ENCODE measurements at places on chromosomes 3 and 15.

- no peak for DNase-seq
Observed at GRCh38 chr3:74709951-74710350, 95.5 kb upstream of the CNTN3 start.

- DNase-seq = no peak
Observed at GRCh38 chr3:55461896-55462295, 25.2 kb downstream of the WNT5A start.

DNA sequence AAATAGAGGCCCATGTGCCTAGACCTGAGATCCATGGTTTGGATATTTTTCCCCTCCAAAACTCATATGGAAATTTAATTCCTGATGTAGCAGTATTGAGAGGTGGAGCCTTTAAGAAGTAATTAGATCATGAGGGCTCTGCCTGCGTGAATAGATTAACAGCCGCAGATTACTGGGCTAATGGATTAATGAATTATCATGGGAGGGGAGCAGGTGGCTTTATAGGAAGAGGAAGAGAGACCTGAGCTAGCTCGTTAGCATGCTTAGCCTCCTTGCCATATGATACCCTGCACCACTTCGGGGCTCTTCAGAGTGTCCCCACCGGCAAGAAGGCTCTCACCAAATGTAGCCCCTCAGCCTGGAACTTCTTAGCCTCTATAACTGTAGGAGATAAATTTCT is 15.8 kb downstream of the ARHGEF26 start:
- no peak for DNase-seq

- DNase-seq = no peak
Observed at GRCh38 chr15:70023769-70024491, 73.8 kb downstream of the TLE3 start.

- no peak for DNase-seq
Observed at GRCh38 chr3:11638495-11639358, 5.0 kb downstream of the VGLL4 start.

DNA sequence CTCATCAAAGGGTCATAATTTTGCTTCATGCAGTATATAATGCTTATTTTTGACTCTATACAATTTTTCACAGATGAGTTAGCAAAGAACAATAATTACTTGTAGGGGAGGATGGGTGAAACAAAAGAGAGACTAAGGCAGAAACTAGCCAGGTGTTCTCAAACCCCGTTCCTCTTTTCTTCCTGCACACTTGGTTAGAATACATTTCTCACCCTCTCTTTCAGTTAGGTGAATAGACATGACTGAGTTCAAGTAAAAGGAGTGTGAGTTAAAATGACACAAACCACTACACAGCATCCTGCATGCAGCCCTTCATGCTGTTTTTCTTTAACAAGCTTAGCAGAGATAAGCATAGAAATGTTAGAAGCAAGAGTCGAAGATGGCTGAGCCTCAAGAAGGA is 922.2 kb downstream of the TBL1XR1 start:
- no peak for DNase-seq

DNA sequence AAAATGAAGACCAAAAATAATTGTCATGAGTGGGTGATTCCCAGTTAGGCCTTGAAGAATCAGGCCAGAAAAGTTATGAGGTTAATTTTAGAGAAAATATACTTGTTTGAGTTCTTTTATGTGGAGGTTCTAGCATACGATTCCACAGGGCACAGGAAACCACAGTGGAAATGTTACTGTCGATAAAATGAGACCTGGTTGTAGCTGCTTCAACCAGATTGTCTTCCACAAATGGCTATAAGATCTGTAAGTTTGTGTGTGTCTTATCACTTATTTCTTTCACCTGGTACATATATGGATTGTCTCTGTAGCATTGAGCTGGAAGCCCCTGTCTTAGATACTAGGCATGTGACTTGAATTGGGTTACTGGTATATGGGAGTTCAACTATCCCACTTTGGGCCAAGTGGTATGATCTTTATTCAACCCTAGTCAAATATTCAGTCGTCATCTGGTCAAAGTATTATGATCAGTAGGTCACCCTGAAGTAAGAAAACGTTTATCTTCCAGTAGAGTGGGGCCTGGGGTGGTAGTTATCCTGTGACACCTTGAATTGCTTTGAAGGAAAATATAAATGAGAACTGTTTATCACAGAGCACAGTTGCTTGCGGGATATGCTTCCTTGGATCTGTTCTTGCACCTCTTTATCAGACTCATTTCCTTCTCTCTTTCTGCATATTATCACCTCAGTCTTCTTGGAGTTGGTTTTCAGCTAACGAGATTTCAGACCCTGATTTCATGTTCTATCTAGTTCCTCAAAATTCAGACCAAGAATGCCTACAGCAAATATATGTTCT is 21.5 kb upstream of the ZNF609 start:
- DNase-seq = no peak

- DNase-seq = no peak
Observed at GRCh38 chr3:186099178-186099577, 9.7 kb downstream of the ETV5 start.

DNA sequence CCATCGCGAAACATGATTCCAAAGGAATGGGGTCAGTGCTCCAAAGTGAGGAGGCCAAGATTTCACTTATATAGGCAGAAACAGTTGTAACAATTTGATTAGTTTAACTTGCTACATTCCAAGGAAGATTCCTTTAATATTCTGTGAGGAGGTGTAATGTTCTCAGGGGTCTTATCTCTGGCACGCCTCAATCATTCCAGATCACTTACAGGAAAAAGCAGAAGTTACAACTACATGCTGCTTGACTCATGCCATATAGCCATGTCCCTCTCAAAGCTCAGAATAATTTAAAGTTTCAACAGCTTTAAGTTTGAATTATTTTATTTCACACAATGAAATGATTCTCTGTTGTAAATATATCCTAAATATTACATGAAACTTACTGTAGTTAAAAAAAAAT is 3.5 kb upstream of the FYTTD1 start:
- DNase-seq = no peak

- DNase-seq = no peak
Observed at GRCh38 chr15:70337277-70338186, 239.8 kb upstream of the TLE3 start.

GRCh38 chr15:40582726-40583246 is 11.3 kb upstream of the KNL1 start:
- DNase-seq = no peak

- DNase-seq = no peak
Observed at GRCh38 chr3:18868911-18869689, 279.2 kb upstream of the KCNH8 start.

GRCh38 chr15:49189631-49190030 is 19.6 kb downstream of the GALK2 start:
- no peak for DNase-seq

DNA sequence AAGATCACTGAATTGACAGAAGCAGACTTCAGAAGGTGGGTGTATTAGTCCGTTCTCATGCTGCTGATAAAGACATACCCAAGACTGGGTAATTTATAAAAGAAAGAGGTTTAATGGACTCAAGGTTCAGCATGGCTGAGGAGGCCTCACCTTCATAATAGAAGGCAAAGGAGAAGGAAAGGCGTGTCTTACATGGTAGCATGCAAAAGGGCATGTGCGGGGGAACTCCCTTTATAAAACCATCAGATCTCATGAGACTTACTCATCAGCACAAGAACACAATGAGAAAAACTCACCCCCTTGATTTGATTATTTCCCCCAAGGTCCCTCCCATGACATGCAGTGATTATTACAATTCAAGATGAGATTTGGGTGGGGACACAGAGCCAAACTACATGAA is 416.3 kb upstream of the EPHA3 start:
- DNase-seq = no peak

DNA sequence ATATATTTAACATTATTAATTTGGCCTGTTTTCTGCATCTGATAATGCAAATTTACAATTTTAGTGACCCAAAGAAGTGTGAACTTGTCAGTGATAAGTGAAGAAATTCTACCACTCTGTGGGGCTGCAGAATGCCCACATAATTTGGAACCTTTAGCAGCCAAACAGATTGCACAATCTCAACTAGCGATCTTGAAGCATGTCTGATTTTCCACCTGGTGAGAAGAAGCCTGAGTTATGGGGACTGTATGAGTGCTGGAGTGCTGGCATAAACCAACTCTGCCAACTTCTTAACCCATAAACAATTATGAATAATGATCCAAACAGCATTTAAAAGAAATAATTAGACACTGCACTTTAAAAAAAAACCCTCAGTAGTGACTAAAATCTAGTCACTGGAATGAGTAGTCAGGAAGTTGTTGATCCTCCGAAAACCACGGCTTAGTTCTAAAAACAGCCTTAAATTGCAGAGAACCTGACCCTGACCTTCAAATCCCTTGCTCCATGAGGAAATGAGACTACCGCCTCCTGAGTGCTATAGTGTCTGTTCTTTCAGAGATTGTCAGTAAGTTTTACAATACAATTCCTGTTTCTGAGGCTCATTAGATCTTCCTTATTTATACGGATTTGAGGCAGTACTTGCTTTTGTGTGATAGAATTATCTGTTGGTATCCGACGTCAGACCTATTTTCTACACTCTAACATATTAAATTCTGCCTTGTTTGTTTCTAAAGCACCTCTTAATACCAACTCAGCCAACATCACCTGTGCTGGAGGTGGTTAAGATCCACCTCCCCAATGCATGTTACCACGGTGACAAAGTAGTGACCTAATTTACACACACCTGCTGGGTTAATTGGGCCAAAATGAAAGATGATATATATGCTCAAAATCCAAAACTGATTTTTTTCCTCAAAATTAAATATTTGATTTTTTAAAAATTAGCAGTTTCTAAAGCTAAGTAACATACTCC is 267.7 kb downstream of the ZBTB20 start:
- DNase-seq = no peak

- no peak for DNase-seq
Observed at GRCh38 chr15:20358066-20358778, 183.4 kb downstream of the GOLGA6L6 start.

DNA sequence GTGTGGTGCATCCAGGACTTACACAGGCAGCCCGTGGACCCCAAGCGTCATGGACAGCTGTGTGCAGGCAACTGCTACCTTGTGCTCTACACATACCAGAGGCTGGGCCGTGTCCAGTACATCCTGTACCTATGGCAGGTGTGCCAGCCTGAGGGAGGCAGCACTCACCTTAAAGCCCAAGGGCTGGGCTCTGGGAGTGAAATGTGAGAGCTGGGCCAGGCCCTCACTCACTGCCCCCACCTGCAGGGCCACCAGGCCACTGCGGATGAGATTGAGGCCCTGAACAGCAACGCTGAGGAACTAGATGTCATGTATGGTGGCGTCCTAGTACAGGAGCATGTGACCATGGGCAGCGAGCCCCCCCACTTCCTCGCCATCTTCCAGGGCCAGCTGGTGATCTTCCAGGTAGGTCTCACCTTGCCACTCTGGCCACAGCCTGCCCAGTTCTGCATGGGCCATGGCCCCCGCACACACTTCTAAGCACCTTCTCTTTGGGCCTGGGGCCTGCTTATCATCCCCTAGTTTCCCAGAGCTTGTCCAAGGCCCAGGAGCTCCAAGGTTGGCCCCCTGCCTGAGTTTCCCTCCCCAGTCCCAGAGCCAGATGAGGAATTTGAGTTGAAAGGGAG is 11.0 kb downstream of the VILL start:
- no peak for DNase-seq

DNA sequence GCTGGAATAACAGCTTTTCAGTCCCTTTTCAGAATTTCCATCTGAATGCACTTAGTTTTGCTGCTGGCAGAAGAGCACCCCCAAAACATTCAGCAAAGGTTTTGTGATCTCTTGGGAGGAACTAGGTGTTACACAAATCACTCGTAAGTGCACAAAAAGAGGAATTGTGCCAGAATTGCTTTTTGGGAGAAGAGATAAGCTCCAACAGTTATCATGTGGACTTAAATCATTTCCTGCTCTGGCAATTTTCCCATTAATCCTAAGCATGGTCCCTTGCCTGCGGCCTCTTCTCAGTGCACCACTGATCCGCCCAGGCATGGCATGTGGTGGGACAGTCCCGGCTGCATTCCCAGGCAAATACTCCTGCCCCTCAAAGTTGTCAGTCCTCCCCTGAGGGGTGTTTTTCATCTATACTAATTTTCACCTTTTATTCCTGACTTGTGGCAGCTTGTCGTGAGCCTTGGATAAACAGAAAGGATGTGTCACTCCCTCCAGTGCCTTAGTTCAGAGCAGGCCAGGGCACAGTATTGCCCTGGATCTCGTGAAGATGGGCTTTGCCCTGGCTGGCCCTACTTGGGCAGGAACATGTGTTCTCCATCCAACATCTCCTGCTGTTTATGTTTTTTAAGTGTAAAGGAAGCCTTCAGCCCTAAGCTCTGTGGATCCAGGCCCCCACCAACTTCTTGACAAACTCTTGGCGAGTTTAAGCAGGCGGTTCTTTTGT is 44.6 kb upstream of the VILL start:
- DNase-seq = no peak

DNA sequence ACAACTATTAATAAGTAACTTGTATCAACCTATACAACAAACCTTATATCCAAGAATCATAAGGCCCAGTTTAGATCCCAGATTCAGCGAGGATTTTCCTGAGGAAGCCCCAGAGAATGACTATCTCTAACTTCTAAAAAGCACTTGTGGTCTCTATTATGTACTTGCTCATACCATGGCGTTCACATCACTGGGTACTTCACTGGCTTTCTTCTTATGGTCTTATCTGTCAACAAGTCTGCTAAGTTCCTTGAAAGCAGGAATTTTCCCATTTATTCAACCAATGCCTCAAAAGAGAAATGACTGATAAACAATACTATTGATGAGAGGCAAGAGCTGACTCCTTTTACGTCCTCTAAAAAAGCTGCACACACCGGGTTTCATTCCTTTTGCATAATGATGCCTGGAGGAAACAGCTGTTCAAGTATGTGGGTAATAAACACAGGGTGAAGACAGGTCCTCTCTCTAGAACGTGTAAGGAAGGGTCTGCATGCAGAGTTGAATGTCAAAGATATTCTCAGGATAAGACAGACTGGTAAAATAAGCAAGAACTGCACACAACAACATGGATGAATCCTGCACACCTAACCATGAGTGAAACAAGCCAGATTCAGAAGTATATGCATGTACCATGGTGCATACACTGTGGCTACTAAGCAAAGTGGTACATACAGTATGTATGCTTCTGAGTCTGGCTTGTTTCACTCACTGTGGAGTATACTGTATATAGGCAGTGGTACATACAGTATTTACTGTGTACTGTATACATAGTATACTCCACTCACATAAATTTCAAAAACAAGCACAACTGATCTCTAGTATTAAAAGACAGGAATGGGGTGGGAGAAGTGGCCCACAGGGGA is 408.7 kb downstream of the SHQ1 start:
- DNase-seq = no peak

DNA sequence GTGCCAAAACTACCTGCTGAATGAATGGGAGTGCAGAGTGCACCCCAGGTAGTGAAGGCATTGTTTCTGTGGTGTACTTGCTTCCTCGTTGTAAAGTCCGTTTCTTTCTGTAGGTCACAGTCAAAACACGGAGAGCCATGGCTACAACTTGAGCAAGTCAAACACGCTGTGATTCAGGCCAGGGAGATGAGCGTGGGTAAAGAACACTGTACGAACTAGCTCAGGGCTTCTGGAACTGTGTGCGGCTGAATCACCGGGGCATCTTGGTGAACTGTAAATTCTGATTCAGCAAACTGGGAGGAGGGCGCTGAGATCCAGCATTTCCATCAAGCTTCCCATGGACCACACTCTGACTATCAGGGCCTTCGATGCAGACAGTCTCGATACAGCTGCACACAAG is 5.0 kb upstream of the TNK2 start:
- DNase-seq = no peak

- no peak for DNase-seq
Observed at GRCh38 chr3:111035902-111036301, 35.7 kb upstream of the NECTIN3 start.

GRCh38 chr15:25652704-25653103 is 210.4 kb downstream of the ATP10A start:
- DNase-seq = no peak

GRCh38 chr3:183198939-183199338 is 36.4 kb upstream of the LAMP3 start:
- DNase-seq = no peak

- no peak for DNase-seq
Observed at GRCh38 chr3:25007974-25008658, 419.9 kb upstream of the RARB start.

Data from stimulated activated CD4-positive, alpha-beta T cell treated with anti-CD3 and anti-CD28 coated beads, Interleukin-1b, Interleukin-23, amount 100 ng/mL, for 1 hour (primary cell).